ENCODE measurements at places on chromosomes 12 and 14.
A peak's percentile ranks its signal among the peaks of the same experiment; 100 is the strongest.

DNA sequence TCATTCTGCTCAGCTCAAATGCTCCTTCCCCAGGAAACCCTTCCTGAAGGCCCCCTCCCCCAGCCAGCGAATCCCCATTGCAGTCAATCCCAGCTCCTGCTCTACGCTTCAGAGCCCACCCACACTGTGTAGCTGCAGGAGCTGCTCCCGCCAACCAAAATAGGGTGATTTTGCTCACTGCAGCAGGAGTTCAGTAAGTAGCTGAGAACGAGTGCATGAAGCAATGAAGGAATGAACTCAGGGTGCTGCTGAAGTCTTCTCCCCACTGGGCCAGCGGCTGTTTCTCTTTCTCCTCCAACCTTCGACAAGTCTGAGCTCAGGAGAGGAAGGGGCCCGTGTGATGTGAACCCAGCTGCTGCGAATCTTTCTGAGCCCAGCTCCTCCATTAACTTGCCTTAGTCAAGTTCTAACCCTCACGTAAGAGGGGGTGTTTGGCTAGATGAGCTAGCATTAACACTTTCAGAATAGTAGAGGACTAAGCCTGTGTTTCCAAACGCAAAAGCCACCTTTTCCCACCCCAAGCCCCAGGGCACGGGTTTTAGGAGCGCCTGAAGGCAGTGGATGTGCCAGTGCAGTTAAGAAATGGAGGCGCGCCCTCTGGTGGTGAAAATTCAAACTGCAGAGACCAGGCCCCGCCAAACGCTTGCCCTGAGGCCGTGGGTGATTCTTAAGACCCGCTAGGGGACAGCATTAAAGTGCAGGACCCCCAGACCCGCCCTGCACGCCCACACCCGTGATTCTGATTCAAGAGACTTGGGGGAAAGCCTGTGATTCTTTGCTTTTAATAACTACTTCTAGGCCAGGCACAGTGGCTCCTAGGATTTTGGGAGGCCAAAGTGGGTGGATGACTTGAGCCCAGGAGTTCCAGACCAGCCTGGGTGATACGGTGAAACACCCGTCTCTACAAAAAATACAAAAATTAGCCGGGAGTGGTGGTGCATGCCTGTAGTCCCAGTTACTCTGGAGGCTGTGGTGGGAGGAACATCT is 11.9 kb upstream of the SERPINA4 start:
- peak; percentile 62 for ATAC-seq

DNA sequence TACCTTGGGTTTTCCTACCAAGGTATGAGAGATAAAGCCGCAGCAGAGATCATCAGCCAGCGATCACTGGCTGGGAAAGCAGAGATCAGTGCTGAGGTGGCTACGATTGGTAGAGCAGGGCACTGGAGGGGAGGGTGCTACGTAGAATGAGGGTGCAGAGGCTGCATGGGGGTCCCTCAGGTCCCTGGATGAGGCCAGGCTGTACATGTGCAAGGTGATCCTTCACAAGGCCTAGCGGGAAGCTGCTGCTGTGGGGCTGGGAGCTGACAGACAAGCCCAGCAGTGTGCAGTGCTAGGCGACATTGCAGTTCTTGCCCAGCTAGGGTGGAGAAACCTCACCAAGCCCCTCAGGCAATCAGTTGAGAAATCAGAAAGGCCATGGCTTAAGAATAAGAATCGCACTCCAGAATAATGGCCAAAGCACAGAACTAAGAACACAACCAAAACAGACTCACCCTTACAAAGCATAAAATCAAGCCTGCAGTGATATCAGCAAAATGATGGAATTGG is 37.2 kb upstream of the GPR132 start:
- no peak for ATAC-seq

DNA sequence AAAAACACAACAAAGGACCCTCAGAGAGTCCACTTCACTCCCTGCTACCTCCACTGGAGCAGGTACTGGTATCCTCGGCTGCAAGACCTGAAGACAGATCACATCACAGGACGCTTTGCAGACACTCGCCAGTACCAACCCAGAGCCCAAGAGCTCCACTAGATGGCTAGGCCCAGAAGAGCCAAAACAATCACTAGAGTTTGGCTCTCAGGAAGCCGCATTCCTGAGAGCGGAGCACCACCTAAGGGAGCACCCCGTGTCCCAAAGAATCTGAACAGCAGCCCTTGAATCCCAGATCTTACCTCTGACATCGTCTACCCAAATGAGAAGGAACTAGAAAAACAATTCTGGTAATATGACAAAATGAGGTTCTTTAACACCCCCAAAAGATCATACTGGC is 399.8 kb downstream of the RAD51B start:
- ATAC-seq = no peak

DNA sequence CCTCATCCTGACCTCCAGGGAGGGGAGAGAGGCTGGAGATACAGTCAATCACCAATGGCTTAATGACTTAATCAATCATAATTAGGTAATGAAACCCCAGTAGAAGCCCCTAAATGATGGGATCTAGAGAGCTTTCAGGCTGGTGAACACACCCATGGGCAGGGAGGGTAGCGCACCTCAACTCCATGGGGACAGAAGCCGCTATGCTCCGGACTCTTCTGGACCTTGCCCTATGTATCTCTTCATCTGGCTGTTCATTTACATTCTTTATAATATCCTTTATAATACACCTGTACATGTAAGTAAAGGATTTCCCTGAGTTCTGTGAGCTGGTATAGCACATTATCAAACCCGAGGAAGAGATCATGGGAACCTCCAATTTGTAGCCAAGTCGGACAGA is 205.9 kb downstream of the STXBP6 start:
- no peak for ATAC-seq

GRCh38 chr14:64725261-64725815 is 21.1 kb downstream of the PLEKHG3 start:
- ATAC-seq = no peak
